ENCODE measurements at places on chromosomes 11 and 22.

DNA sequence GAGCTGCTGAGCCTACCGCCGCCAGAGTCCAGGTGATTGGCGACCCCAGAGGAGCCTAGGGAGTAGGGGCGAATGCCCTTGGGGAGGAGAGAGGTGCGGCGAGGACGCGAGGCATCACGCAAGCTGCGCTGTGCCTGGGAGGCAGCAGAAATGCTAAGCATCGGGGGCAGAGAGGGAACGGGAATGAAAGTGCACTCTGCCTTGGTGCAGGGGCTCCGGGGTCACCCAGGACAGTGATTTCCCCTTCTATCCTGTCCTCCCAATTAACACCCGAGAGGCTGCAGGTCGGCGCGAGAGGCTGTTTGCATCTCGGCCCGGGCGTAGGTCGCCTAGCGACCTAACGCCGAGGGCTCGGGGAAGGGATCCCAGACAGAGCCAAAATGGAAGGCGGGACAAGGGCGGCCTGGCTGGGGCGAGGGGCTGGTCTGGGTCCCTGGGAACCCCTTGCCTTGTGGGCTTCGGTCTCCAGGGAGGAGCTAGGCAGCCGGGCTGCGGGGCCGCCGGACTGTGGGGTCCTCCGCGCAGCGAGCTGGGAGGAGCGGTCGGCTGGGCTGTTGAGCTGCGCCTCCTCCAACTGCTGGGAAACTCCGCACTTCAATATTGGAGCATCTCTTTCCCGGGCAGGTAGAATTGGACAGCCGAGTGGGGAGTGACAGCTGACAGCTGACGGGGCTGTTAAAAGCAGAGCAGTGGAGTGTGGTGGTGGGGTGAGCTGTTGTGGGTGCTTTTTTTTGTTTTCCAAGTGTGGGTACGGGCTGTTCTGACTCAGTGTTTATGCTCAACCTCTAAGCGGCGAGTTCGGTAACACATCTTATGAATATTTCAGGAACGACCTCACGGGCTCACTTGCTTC is 657 bp downstream of the ELMOD1 start:
- DNase-seq = peak; percentile 30

- no peak for DNase-seq
Observed at GRCh38 chr11:126587541-126587940, 232.1 kb downstream of the ST3GAL4 start.

- DNase-seq = no peak
Observed at GRCh38 chr11:2651826-2652271, 47.9 kb downstream of the KCNQ1OT1 start.

DNA sequence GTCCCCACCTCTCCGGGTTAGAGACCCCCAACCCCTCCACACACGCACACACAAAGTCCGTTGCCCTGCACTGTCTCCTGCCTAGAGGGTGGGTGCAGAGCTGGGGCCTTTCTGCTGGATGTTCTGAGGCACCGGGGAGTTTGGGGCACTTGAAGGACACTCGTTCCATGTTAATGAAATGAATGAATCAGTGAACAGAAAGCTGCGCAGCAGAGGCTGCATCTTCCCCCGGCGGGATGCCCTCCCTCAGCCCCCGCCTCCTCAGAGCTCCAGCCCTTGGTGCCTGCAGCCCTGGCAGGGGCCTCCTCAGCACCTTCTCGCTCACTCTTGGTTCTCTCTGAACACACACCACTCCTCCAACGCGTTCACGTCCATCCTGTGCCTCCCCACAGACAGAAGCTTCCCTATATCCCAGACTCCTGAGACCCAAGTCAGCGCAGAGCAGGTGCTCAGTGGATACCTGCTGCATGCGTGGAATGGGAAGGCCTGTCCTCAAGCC is 611.9 kb downstream of the TBC1D22A start:
- no peak for DNase-seq

DNA sequence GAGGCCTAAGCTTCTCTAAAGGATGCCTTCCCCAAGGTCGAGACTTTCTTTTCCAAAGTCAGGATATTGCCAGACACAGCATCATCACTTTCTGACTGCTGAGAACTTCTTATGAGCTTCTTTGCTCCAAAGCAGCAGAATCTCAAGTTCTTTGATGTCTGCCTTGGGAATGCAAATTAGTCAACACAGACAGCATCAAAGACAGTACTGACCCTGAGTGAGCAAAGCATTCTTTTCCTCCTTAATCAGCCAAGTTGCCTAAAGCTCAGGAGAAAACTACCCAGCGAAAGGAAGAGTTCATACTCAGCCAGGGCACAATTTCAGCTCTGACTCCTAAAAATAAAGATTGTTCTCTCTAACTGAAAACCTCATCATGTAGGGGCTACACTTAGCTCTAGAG is 98.0 kb downstream of the SLC36A4 start:
- DNase-seq = no peak

GRCh38 chr11:77821349-77821851 is 456 bp downstream of the AAMDC start:
- peak; percentile 11 for DNase-seq

DNA sequence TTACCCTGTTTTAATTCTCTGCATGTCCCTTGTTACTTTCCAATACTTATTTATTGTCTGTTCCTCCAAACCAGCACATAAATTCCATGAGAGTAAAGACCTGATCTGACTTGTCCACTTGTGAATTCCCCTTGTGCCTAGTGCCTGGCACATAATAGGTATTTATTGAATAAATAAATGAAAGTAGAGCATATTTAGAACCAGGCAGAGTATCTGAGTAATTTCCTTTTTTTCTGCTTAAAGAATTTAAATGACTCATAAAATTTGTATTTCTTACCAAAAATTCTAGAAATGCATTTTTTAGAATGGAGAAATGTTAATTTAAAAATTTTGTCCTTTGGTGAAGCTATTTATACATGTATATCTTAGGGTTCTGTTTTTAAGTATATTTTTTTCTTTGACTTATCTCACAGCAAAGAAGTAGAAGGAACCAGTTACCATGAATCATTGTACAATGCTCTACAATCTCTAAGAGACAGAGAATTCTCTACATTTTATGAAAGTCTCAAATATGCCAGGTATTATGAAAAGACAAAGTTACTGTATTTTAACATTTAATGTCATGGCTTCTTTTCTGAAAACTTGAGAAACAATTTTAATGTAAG is 96.8 kb downstream of the ATM start:
- DNase-seq = no peak
